ENCODE measurements at places on chromosomes 1 and 21.

DNA sequence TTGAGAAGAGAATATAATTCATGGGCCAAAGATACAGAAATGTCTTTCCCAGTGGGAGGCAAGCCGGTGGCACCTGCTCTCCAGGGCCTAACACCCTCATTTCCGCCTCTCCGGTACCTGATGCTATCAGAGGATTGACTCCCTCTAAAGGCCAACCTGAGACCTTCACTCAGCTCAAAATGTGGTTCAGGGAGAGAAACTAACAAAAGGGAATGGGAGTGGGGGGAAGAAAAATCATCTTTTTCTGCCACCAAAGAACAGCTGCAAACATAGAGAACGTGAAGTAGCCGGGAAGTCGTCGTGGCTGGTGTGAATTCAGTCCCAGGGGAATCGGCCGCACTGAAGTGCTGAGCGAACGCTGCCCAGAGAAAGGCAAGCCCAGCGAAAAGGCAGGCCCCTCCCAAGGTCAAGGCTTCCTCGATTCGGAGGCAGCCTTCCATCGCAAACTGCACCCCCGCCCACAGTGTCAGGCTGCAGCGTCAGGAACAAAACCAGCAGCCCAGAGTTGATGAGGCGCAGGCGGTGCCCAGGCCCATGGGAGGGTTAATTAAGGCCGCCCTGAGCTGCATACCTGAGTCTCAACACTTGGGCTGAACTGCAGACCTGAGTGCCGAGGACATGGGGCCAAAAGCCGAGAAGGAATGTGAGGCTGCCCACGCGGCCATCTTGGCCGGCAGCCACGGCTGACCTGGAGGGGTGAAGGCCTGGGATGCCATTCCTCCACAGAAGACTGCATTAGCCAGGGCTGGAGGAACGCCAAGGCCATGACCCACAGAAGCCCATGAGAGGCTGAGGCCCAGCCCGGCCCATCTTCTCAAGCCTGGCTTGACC, 160.2 kb downstream of the PSMG1 start:
- DNase-seq = peak; percentile 87

- no peak for DNase-seq
Observed at GRCh38 chr1:232932486-232933425, 17.7 kb upstream of the NTPCR start.

- no peak for DNase-seq
Observed at GRCh38 chr1:248140846-248141245, 4.1 kb upstream of the OR2M5 start.

DNA sequence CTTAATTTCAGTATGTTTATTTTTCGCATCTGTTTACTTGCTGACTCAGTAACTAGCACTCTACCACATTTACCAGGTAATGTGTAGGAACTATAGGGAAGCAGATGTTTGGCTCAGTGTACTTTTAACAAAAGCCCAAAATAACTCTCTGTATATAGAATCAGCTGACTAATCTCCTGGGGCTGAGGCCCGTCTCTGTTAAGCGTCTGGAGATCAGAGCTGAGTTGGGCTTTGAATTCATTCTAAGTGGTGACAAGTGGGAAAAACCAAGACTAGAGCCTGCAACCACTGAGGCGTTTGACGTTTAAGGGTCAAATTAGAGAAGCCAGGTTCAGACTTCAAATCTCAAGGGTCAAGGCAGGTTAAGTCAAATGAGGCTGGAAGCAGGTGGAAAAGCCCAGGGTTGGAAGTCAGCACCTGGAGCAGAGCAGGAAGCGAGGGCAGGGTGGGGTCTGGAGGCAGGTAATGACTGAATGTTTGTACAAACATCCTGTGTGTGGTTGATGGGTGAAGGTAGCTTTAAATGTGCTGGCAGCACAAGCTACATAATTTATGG, 56.8 kb upstream of the LYST start:
- DNase-seq = no peak

DNA sequence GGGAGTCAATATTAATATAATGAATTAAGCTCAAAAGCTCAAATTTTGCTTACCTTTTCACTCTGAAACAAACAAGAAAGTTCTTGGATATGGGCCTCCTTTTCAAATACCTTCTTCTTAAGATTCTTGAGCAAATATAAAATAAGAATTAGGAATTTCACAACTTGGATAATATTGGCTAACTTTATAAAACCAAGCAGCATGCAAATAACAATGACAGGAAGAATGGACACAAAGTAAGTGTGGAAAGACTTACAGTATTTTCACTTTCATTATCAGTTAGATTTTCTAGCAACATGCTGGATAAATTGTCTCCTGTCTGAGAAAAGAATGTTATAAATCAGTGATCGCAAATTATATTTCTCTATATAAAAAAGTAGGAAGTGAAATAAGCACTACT, 13.2 kb downstream of the ODF2L start:
- DNase-seq = no peak

DNA sequence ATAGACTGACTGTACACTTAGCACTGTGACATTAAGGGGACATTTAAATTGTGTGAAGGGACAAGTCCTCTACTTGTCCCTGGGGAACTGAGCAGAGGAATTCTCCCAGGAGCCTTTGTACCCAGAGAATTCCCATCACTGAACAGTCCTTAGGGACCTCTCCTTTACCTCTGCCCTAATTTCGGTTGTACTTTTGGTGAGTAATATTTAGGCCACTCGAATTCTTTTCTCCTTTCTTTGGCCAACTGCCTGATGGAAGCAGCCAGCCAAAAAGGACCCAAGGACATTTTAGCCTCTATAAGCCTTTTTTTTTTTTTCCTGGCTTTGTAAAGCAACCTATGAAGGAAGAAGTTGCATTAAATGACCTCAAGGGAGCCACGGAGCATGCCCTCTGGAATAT, 71.5 kb downstream of the NR5A2 start:
- DNase-seq = no peak

DNA sequence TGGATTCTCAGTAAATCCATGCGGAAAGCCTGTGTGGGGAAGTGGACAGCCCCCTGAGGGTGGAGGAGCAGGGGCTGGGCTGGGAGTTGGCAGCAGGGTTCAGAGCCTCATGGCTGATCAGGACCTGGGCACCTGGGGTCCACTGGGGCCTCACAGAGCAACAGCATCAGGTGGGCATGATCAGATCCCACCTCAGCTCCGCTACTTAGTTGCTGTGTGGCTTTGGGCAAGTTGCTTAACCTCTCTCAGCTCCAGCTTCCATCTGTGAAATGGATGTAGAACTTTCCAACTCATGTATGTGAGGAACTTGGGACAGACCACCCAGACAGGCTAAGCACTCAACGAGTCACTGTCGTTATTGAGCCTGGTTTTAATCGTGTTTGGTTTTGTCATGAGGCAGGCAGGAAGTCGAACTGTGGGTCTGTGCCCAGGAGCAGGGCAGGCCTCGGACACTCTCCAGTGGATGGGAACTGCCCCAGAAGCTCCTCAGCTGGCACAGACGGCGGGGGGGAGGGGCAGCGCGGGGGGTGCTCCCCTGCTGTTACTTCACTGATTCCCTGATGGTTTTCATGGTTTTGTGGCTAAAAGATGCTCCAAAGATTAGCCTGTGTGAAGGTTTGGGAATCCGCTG, 155.8 kb upstream of the TMEM51 start:
- DNase-seq = no peak

- DNase-seq = no peak
Observed at GRCh38 chr1:25094995-25095394, 137.3 kb downstream of the SYF2 start.

DNA sequence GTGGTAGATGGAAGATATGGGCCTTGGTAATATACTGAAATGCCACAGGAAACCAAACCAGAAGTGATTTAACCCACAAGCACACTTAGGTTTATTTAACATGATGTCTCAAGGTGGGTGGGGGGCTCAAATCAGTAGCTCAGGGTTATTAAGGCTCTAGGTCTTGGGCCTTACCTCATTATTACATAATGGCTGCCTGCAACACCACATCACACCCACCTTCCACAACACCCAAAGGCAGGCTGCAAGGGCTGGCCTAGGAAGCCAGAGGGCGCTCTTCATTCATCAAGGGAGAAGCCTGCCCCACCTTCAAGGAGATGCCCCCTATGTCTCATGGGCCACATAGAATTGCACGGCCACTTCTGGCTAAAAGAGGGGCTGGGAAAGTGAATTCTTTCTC, 6.0 kb downstream of the TFF1 start:
- DNase-seq = no peak

DNA sequence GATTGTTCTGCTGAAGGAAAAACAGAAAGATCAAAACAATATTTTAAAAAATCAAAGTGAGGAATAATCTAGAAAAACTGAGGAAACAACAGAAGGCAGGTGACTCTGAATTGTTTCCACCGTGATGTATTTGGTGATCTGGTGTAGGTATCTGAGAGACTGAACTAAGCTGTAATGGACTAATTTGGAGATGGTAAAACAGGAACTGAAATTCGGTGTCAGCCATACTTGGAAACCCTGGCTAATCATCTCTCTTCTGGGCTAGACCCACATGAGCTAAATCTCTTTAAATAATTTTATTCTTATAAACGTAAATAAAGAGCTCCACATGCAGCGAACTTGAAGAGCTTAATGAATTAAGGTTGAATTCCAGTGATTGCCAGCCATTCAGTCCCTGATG, 1226.1 kb downstream of the NCAM2 start:
- DNase-seq = no peak

DNA sequence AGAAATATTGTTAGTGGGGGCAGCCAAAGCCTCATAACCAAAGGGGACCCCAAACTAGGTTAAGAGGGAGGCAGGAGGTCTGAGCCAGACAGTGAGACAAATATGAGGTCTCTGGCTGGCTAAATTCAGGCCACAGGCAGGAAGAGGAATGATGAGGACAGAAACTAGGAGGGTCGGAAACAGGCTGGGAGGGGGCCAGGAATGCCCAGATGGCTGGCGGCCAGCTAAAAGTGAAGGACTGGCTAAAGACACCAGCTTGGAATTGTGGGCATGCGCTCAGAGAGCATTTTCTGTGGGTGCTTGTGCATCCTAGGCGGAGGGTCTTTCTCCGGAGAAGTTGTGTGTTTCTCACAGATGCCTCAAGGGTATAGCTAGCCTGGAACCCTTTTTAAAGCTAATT, 77.0 kb downstream of the PGM1 start:
- DNase-seq = no peak

DNA sequence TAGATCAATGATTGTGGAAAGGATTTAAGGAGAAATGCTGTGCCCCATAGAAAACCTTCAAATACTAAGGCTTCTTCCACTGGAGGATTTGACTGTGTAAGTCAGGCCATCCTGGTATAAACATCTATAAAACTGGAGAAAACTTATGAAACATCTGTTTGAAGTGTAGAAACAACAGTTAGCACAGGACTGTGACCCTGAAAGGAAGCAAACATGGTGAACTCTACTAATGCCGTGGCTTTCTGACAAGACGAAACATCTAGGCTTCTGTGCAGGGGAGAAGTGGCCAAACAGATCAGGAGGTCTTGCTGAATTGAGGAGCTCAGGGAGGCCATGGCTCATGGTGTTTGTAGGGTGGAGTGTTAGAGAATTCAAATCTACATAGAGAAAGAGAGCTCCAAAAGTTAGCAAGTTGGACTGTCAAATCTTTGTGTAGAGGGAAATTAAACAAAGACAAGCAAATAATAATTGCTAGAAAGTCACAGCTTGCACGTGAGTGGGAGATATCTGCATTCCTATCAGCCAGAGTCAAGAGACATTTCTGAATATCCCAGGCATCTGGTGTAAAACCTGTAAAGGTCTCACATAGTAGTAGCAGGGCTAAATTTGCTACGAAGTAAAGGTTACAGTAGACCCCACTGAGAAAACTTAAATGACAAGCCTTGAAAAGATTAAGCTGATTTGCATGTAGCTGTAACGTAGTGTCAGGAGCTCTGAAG, 566.8 kb upstream of the B3GALT2 start:
- no peak for DNase-seq

DNA sequence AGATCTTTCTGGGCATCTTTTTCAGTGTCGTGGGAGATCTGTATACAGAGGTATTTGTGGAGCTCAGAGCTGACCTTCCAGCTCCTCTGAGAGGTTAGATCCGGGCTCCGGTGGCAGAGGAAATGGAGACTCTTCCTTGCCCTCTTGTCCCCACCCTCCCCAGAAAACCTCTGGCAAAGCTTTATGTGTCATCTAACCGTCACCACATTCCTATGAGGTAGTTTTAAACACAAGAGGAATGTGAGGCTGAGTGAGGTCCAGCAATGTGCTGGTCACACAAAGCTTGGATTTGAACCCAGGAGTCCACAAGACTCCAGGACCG, 1.2 kb downstream of the CD160 start:
- DNase-seq = no peak

DNA sequence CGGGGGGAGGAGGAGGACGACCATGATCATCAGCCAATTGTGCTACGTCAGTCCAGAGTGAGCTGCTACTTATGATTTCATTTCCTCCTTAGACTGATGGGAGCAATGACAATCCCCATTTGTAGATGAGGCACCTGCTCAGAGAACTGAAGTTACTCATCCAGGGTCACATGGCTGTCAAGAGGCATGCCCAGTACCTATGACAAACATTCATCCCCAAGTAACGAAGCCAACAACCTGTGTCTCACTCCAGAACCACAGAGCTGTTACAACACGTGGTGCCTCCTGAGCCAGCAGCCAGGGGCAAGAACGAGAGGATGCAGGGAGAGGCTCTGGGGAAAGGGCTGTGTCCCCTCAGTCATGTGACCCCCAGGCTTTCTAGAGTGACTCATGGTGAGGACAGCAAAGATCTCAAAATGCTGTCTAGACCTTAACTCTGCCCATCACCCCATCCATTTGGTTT, 93.6 kb downstream of the SIM2 start:
- DNase-seq = no peak

DNA sequence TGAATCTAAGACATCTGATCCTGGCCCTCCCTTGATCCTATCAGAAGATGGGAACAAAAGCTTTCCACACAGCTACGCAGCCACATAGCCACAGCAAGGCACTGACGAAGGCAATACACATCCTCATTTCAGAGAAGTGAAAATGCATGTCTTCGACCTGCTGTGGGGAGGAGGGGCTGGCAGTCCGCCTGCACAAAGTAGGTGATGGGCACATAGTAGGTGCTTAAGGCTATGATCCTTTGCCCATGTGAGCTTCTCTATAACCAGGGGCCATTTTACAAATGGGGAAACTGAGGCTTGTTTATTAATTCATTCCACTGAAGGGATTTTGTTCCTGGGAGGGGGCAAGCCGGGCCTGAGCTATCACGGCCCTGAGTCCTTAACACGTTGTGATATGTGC, 94.2 kb downstream of the PAX7 start:
- no peak for DNase-seq

GRCh38 chr1:101247404-101248287, 10.8 kb downstream of the S1PR1 start:
- no peak for DNase-seq

GRCh38 chr1:58573705-58574591, 3.1 kb downstream of the TACSTD2 start:
- DNase-seq = no peak

GRCh38 chr1:205748403-205749233, 1.4 kb downstream of the NUCKS1 start:
- no peak for DNase-seq

- no peak for DNase-seq
Observed at GRCh38 chr1:156690675-156691036, 13.4 kb upstream of the NES start.

DNA sequence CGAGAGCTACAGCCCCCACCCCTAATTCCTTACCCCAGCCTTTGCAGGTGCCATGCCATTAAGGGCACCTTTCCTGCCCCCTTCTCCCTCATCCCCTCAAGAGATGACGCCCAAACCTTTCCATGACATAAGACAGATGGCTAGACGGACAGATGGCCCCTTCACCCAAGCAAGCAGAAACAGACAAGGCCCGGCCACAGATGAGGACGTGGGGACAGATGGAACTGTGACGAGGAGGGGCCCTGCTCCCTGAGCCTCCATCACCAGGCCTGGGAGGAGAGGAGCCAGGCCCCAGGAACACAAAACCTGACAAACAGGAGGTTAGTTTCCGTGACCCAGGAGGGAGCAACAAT, 24.7 kb upstream of the PEF1 start:
- DNase-seq = no peak

- no peak for DNase-seq
Observed at GRCh38 chr1:226919995-226920394, 20.1 kb upstream of the COQ8A start.

Measured in ascending aorta (tissue), 2 donors.